ENCODE measurements at places on chromosomes 11 and 22. TPM values are rescaled to one million over a fixed set of nuclear protein-coding genes. Genes with fewer than 3 reads are reported as not detected.

GRCh38 chr11:95720195-95720594, 69.4 kb downstream of the FAM76B start:
- no peak for DNase-seq

- DNase-seq = no peak
Measured at GRCh38 chr11:134733646-134734045, 321.6 kb upstream of the B3GAT1 start.

The RIN1 gene
- 32.3 TPM for total RNA-seq

The UQCC3 gene
- 5.7 TPM for total RNA-seq

DNA sequence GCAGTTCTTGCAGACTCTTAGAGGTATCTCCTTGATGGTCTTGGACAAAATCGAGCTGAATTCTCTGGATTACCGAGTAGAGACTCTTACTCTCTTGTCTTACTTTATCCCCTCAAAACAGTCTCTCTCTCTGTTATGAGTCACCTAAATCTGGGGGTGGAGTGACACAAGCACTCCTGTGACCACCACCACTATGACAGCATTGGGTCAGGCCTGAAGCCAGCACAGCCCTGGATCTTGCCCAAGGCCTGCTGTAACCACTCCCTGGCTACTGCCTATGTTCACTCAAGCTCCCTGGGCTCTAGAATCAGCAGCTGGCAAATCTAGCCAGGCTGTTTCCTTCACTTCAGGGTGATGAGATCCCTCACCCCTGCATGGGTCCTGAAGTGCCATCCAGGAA, 662.5 kb downstream of the LUZP2 start:
- no peak for DNase-seq

The TP53I11 gene
- 33.4 TPM for total RNA-seq

DNA sequence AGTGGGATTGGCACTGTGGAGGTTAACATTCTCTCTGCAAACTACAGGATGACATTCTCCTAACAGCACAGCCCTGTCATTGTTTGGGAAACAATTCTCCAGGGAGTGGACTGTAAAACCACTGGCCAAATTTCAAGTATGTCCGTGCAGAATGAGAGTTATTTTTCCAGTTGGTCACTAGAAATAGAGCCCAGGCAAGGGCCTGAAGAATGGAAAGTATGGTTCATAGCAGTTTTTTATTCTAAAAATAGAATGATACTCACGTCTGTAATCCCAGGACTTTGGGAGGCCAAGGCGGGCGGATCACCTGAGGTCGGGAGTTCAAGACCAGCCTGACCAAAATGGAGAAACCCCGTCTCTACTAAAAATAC, 39.0 kb upstream of the CD44 start:
- peak; percentile 98 for DNase-seq

- peak; percentile 43 for DNase-seq
Measured at GRCh38 chr11:104665641-104666040, 232.6 kb downstream of the CASP12 start.

- no peak for DNase-seq
Measured at GRCh38 chr11:126329644-126330211, 25.8 kb upstream of the ST3GAL4 start.

The OR52N4 gene
- not detected for total RNA-seq

DNA sequence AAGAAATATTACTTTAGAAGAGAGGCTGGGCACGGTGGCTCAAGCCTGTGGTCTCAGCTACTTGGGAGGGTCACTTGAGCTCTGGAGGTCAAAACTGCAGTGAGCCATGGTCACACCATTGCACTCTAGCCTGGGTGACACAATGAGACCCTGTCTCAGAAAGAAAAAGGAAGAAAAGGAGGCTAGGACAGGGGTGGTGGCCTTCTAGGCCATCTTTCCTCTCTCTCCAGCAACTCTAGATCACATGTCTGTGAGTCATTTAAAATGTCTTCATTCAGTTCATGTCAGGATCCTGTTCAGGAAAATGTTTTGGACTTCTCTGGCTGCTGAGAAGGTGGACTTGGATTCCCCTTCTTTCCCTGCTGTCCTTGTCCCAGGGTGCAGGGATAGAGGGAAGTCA, 53.3 kb downstream of the PPFIA1 start:
- DNase-seq = peak; percentile 22

DNA sequence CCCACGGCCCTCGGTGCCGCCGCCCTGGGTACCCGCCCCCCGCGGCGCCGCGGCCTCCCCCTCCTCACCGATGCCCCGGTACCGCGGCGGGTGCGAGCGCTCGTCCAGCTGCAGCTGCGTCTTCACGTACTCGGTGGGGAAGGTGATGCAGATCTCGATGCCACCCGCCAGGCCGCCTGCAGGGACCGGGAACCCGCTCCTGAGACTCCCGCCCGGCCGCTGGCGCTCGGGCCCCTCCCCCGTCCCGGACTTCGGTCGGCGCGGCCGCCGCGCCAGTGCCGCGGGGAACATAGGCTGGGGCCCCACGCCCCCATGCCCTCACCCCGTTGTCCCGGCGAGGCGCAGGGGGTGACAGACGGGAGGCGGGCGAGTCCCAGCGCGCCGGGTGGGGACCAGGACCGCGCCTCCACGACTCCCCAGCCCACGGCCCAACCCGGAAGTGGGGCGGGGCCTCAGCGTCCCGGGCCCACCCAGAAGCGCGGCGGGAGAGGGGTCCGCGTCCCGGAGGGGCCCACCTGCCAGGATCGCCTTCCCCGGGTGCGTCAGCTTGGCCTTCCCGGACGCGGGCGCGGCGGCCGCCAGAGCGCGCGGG, 375 bp downstream of the SLC25A1 start:
- DNase-seq = peak; percentile 38

DNA sequence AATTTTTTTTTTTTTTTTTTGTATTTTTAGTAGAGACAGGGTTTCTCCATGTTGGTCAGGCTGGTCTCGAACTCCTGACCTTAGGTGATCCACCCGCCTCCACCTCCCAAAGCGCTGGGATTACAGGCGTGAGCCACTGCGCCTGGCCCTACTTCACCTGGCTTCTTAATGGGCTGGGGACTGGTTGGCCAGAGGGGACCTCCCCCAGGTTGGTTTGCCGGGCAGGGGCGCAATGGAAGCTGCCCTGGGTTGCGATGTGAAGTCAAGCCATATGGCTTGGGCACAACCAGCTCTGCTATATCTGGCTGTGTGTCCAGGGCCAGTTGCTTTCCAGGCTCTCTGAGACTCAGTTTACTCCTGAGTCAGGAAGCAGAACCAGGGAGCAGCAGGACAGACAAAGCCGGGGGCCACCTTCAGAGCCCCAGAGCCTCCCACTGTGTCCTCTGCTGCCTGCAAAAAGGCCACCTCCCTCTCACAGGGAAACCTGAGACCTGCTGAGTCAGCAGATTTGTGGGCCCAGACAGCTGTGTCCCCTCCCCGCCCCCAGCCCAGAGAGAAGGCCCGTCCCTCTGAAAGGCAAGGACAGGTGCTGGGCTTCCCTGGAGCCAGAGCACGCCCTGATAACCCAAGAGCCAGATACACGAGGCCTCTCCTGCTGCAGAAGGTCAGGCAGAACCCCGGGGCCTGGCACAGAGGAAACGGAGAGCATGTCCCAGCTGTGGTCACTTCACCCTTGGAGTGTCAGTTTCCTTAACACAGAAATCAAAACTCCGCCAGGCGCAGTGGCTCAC, 29.2 kb upstream of the DAGLA start:
- DNase-seq = peak; percentile 98

The KLHDC7B gene
- not detected for total RNA-seq

GRCh38 chr11:17873586-17873985, 139.0 kb downstream of the KCNC1 start:
- no peak for DNase-seq

The DDIAS gene
- 0.94 TPM for total RNA-seq

The NDUFC2 gene
- 130 TPM for total RNA-seq

The ZBTB16 gene
- 0.53 TPM for total RNA-seq

The EIF1AD gene
- 41.3 TPM for total RNA-seq

- DNase-seq = no peak
Measured at GRCh38 chr11:4647766-4648165, 4.0 kb downstream of the OR51E1 start.

The MOGAT2 gene
- not detected for total RNA-seq

GRCh38 chr22:17334059-17334458, 35.2 kb upstream of the CECR2 start:
- DNase-seq = no peak

The PRCP gene
- 30.3 TPM for total RNA-seq

DNA sequence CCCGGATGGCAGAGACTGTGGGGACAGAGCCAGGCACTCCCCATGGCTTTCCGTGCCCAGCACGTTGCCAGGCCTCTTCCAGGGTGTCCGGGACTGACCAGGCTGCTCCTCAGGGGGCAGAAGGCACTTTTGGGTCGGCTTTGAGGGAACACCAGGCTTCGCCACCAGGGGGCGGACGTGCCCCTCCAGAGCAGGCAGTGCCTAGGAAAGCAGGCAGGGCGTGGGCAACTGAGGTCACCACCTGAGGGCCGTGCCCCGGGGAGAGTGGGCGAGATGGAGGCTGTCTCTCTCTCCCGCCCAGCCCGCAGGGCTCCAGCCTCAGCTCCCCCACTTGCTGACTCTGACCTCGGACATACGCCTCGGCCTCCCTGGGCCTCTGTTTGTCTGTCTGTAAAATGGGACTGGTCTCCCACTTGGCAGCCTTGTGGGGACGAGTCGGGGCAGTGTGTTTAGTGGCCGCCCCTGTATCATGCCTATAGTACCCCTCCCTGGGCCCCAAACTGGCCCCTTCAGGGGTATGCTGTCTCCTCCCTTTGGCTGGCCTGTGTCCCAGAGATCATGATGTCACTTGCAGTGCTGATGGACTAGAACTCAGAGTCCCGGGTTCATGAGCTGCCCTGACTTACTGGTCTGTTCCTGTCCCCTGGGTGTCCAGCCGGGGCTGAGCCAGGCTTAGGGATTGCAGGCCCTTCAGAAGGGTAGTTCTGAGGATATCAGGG, 4.4 kb upstream of the PRR5 start:
- DNase-seq = peak; percentile 82

The PDGFD gene
- not detected for total RNA-seq

The POU2AF2 gene
- not detected for total RNA-seq

- DNase-seq = no peak
Measured at GRCh38 chr11:116525961-116526495, 246.8 kb downstream of the BUD13 start.
